ENCODE measurements at places on chromosomes 3 and 15.

GRCh38 chr3:113714702-113715101 lies 18.3 kb upstream of the USF3 start:
- no peak for DNase-seq

- no peak for DNase-seq
These were observed 1.2 kb downstream of the TIGIT start for GRCh38 chr3:114294940-114295480.

GRCh38 chr3:100087198-100087597 lies 27.1 kb downstream of the FILIP1L start:
- DNase-seq = no peak

- DNase-seq = no peak
These were observed 11.3 kb upstream of the STRA6 start for GRCh38 chr15:74213858-74214284.

GRCh38 chr3:185328324-185329004 lies 34.5 kb upstream of the MAP3K13 start:
- no peak for DNase-seq

GRCh38 chr3:149967086-149967685 lies 3.5 kb downstream of the PFN2 start:
- no peak for DNase-seq

DNA sequence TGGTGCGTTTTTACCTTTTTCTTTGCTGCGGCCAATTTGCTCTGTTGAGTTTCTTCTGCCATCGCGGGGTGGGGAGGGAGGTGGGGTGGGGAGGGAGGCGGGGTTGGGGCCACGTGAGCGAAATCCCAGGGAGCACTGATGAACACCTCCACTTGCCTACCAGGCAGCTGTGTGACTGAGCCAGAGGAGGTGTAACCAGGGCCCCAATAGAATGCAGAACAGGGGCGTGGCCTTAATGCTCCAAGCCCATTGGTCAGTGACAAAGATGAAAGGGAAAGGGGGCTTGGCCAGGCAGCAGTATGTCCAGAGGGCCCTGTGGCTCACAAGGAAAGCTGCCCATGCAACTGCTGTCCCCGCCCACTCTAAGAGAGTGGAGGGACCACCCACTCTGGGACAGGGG lies 21.4 kb upstream of the OR4F6 start:
- no peak for DNase-seq

DNA sequence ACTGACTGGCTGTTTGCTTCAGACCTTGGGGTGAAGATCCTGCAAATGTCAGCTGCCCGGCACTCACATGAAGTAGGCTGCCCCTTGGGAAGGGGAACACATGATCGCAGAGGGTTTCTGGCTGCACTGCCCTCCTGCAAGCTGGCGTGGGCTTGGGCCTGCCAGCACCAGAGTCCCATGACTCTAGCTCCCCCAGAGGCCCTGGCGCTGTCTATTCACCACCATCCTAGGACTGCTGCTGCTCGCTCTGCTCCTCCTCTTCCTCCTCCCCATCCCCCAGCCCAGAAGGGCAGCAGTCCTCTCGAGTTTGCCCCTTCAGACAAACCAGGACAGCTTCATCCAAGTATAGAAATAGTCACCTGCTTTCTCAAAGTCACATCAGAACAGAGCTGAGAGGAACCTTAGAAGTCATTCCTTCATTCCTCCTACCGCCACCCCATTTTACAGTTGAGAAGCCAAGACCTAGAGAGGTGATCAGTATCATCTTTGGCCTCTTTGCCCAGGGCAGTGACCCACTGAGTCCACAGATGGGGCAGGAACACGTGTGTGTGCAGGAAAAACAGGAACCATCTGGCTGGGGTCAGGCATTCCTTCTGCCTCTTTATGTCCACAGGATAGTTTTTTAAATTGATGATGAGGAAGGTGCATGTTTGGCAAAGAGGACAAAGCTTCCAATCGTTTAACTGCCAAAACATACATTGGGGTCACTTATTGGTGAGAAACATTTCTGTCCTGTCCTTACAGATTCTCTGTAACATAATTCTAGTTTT lies 13.2 kb downstream of the DPH3 start:
- DNase-seq = no peak

DNA sequence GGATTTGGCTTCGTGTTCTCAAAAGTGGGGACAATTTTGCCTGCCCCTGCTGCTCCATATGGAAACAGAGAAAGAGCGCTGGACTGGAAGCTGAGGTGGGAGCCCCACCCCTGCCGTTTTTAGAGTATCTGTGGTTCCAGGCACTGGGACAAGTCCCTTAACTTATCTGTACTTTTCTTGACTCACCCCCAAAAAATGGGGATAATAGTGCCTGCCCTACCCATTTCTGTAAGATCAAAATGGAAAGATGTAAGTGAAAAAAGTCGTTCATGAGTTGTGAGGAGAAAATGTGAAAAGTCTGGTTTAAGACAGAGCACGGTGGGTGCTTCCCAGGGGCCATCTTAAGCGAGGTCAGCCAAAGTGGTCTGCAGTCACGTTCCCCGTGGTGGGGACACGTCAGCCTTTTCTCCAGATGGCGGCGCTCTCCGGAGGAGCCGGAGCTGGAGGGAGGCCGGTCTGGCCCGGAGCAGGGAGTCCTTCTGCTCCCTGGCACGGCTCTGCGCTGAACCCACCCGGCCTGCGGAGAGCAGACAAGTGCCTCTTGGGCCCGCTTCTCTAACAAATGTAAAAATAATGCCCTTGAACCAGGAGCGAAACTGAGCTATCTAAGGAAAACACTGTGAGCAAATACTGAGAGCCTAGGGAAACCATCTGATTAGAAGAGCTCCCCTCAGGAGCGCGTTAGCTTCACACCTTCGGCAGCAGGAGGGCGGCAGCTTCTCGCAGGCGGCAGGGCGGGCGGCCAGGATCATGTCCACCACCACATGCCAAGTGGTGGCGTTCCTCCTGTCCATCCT lies at the start of gene CLDN18:
Gene CLDN18, plus strand, starts transcription at position 690 of the 797 bp plus-strand sequence. Its CDS starts 61 bp downstream, at position 751.
- no peak for DNase-seq

DNA sequence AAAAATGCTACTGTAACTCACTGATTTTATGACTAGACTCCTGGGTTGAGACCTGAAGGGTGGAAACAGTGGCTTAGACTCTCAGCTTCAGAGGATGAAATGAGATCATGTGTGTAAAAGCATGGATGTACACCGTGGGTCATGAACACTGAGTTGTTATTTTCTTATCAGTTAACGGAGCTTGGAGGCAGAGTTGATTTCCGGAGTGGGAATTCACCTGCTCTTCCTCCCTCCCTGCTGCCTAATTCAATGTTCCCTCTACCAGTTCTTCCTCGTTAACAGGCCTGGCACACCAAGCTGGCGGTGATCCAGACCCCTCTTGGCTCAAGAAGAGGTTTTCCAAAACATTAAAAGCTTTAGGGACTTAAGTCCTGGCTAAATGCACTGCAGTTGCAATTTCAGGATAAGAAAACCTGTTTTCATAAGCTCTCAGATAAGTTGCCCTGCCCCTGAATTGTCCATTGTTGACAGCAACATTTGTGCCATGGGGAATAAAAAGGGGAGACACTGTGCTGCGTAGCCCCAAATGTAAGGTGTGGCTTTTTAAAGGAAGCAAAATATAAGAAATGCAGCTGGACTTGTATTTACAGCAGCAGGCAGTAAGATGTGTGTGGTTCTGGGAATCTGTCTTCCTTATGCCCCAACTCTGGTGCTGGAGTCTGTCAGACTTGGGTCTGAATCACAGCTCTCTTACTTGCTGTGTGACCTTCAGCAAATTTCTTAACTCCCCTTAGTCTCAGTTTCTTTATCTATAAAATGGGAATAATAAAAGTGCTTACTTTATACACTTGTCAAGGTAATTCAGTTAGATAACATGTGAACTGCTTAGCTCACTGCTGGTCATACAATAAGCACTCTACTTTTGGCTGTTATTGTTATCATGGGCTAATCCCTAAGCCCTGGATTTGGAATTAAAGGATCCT lies 9.9 kb downstream of the PDIA5 start:
- DNase-seq = no peak

GRCh38 chr15:62779036-62779770 lies 263.3 kb upstream of the TPM1 start:
- DNase-seq = no peak

- no peak for DNase-seq
These were observed 184.1 kb upstream of the HES1 start for GRCh38 chr3:193951859-193952258.

GRCh38 chr3:32975891-32976595 lies 24.6 kb downstream of the CCR4 start:
- no peak for DNase-seq

- no peak for DNase-seq
These were observed 115.9 kb downstream of the EEFSEC start for GRCh38 chr3:128269006-128269775.

- DNase-seq = no peak
These were observed 123.5 kb downstream of the TGFBR2 start for GRCh38 chr3:30729936-30730335.

Measured in stimulated activated naive CD8-positive, alpha-beta T cell treated with anti-CD3 and anti-CD28 coated beads, Interleukin-15, amount 100 ng/mL, for 72 hours (primary cell).